ENCODE measurements at places on chromosomes 16 and 17.

DNA sequence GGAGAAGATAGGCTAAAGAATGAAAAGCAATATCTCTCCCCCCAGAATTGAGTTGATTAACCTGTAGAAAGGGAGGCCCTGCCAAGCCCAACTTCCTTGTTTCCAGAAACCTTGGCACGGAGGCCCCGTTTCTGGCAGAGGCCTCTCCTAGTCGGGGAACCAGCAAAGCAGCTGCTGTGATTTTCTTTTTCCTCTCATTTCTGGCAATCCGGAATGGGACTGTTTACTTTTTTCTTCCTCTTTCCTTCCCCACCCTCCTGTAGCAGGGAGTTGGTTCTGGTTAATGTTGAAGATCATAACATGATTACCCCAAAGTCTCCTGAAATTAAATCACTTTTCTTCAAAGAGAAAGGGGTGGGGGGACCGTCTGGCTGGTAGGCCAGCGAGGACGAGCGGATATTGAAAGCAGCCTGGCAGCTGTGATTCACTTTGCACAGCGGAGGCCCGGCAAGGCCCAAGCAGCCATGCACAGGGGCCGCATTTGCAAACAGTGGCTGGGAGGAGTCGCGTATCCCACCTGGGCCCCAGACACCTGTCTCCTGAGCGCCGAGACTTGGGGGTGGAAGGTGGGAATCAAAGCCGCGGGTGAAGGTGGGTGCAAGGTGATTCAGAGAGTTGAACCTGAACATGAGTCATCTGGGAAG, 51.5 kb downstream of the NTN1 start:
- DNase-seq = no peak

DNA sequence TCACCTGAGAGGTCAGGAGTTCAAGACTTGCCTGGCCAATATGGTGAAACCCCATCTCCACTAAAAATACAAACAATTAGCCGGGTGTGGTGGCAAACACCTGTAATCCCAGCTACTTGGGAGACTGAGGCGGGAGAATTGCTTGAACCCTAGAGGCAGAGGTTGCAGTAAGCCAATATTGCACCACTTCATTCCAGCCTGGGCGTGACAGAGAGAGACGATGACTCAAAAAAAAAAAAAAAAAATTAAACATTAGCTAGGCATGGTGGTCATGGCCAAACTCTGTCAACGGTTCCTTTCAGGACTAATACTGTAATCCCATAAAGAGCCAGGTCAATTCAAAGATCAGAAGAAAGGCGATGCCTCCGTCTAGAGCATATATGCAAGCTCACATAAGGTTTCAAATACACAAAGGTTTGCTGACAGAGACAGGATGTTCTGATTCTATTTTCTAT, 2.4 kb downstream of the RNF157 start:
- DNase-seq = no peak

DNA sequence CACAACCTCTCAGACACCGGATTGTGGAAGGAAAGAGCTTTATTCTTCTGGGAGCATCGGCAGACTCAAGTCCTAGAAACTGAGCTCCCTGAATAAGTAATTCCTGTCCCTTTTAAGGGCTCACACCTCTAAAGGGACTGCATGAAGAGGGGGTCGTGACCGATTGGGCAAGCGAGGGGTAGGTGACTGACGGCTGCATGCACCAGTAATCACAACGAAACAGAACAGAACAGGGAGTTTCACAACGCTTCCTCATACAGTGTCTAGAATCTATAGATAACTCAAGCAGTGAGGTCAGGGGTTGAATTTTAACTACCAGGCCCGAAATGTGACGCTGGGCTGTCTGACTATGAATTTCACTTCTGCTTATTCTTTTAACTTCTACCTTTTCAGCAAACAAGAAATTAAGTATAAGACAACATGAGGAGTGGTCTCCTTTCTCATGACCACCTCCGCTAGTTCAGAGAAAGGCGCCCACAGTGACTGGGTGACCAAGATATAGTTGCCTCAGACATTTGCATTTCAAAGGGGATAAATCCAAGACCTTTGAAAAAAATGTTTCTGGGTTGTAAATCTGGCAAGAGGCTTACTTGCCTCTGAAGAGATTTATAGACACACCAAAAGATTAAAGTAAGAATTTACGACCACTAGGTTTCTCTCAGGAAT, 88.4 kb upstream of the ATF7IP2 start:
- no peak for DNase-seq

- DNase-seq = peak; percentile 81
These were observed 4.3 kb downstream of the KAT2A start for GRCh38 chr17:42116705-42117396.

DNA sequence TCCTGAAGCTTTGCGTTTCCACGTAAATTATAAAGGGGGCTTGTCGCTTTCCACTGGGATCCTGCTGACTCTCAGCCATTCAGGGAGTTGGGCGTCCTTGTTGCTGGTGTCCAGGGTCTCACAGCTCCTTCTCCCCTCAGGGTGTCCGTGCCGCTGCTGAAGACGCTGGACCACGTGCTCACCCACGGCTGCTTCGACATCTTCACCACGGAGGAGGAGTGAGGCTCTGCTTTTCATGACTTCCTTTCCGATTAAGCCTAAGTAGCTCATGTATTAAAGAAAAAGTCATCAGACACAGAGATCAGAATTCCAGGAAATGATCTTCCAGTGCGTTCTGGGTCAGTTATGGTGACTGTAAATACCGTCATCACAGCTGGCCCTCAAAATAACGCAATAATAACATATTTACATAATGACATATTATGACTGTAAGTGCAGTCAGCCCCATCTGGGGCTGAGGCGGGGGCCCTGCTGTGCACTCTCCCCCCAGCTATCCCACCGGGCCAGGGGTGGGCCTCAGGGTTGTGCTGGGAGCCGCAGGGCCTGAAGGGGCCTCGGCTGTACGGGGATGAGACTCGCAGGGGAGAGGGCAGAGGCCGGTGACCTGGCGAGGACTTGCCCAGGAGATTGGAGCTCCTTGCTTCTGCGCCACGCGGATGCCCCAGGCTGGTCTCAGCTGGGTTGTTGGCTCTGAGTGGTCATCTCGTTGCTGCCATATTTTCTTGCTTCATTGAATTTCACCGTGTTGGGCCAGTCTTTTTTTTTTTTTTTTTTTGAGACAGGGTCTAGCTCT, 92.9 kb upstream of the ZNF750 start:
- DNase-seq = no peak

- no peak for DNase-seq
These were observed 74.6 kb downstream of the SYCE1L start for GRCh38 chr16:77273815-77274214.

DNA sequence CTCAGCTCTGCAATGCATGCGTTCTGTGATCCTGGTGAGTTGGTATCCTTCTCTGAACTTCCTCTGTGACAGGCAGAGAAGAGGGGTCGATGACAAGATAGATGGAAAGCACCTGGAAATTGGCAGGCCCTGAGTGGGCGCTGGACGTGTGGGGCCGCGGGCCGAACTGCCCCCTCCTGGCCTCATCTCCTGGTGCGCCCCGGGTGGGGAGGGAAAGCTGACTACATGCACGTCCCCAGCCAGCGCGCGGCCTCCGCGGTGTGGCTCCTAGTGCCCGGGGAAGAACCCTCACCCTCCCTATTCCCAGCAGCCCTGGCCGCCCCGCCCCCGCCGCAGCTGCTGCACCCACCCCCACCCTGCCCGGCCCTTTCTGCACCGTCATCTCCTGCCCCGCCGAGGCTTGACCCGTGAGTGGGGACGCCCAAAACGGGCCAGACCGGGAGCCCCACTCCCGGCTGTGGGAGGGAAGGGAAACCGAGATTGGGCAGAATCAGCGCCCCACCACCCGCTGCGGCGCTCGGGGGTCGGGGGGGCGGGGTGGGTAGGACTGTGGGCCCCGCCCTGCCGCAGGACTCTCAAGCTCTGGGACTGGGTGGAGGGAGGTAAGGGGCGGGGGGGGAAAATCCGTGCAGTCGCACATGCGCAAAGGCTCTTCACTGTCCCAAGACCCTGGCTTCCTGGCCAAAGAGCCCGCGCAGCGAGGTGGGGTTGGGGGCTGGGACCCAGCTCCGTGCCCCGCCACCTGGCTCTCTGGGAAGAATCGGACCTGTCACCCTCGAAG, at the start of gene NOL3:
Gene NOL3 (plus strand): TSS at position 371 of the 781 bp plus-strand sequence.
- no peak for DNase-seq

DNA sequence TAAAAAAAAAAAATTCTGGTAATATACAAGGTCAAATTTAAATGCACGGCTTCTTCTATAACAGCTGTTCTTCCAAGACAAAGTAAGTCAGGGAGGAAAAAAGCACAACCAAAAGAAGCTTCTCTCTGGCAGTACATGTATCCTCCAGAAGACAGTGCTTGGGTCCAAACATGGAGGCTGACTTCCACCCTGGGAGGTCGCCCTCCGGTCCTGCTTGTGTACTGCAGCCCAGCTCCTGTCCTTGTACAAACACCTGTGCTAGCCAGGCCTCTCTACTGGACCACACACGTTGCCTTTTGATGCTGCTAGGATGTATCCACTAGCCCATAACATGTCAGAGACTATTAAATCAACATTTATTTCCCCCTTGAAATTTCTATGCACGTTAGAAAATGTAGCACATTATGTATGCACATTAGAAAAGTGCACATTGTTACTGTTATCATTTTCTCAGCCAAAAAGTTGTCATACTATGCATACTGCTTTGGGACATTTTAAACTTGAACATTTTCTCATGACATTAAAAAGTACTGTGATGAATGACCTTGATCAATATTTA, 21.9 kb downstream of the TEKT3 start:
- DNase-seq = no peak

DNA sequence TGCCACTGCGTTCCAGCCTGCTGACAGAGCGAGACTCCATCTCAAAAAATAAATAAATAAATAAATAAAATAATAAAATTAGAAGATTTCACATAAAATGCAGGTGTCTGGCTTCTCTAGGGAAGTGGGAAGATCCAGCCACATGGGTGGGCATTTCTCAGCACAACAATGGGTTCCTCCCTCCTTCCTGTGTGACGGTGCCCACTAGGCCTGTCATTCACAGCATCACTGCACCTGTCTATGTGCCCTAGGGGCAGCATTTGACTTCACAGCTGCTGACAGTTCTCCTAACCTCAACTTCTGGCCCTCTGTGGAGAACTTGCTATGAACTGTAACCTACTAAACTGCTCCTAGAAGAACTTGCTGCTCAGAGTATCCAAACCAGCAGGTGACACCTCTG, 3.0 kb downstream of the ABHD15 start:
- no peak for DNase-seq

- DNase-seq = no peak
These were observed 5.8 kb upstream of the MYADML2 start for GRCh38 chr17:81952792-81953228.

DNA sequence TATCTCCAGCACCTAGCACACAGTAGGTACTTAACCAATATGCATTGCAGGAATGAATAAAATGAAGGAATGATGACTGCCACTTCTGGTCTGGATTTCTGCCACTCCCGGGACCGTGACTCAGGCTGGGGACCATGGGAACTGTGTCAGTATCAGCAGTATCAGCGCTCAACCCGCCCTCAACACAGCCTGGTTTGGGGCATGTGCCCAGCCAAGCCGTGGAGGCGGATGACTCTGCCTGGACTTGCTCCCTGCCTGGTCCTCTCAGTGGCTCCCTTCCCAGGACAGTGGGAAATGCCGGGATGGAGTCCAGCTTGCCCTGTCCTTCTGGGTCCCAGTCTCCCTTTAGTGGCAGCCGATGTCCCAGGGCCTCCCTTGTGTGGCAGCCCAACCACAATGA, 55.1 kb downstream of the SRCIN1 start:
- DNase-seq = no peak

GRCh38 chr16:84794186-84794585, 25.6 kb upstream of the CRISPLD2 start:
- DNase-seq = no peak

DNA sequence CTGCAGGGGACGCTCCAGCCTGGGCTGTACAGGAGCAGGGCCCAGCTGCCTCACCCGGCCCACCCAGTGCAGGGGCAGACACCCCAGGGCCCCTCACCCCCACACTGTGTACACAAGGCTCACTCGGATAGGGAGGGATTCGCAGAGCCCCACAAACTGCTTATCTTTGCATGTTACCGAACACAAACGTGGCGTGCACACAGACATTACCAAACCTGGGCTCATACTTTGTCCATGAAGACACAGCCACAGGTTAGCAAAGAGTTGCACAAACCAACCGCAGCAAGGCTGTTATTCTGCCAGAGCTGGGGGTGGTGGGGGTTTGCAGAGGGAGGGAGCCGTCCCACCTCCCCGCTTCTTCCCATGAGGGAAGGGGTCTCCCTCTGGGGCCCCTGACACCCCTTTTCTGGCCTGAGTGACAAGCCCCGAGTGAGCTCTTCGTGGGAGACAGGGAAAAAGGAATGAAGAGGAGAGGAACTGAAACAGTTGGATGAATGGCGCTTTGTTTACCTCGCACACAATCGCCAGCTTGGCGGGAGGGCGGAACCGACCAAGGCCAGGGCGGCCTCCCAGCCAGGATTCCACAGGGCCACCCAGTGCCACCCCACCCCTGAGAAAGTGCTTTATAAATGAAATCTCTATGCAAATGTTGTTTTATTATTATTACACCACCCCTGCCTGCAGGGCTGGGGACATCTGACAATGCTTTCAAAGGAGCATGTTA, 434 bp upstream of the CPSF4L start:
- DNase-seq = no peak

GRCh38 chr16:72940886-72941285, 107.0 kb downstream of the ZFHX3 start:
- no peak for DNase-seq

- DNase-seq = no peak
These were observed 16.6 kb downstream of the CHAD start for GRCh38 chr17:50451943-50452629.

- DNase-seq = no peak
These were observed 7.1 kb upstream of the MT2A start for GRCh38 chr16:56601325-56601724.

DNA sequence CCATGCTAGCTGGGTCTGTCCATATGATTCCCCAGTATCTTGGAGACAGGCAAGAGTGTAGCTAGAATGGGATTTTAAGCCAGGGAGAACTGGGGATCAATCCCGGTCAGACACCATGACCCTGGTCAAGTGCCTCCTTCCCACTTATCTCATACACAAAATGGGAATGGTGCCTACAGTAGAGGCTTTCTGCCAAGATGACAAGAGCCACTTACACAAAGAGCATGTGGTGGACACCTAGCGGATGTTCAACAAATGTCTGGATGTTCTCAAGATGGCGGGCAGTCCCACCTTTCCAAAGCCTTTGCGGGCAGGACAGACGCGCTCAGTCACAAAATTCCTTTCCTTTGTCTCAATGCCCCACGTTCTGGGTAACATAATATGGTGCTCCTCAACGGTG, 57.3 kb downstream of the MAF start:
- DNase-seq = no peak

GRCh38 chr17:43967251-43967875, 13.6 kb upstream of the PYY start:
- DNase-seq = no peak

GRCh38 chr17:75046407-75047289, at the start of the genes ATP5PD and KCTD2:
Gene ATP5PD (minus strand): TSS chr17:75046969. CDS start chr17:75042650, 4,319 bp downstream.
Gene KCTD2 (plus strand): TSS chr17:75047225. CDS start chr17:75047251, 26 bp downstream.
- peak; percentile 94 for DNase-seq

DNA sequence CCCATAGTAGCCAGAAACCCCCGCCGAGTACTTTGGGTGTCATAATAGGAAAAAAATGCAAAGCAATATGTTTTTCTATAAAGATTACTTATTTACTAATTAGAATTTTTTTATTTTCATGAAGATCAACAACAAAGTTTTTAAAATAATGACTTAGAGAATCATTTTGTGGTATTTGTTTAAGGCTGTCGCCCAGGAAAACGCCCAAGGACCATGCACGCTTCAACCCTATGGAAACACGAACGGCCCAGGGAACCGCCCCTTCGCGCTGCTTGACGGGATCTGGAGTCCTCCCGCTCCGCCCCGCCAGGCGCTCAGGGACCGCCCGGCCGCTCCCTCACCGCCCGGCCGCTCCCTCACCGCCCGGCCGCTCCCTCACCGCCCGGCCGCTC, 408 bp upstream of the KPNA2 start:
- DNase-seq = peak; percentile 88

GRCh38 chr17:78915872-78916632, 9.1 kb downstream of the TIMP2 start:
- DNase-seq = peak; percentile 30

Measured in endothelial cell (in vitro differentiated cells).